ENCODE measurements at places on chromosomes 16 and 17.

GRCh38 chr17:31595666-31596381, 204.3 kb downstream of the RAB11FIP4 start:
- ATAC-seq: no peak

DNA sequence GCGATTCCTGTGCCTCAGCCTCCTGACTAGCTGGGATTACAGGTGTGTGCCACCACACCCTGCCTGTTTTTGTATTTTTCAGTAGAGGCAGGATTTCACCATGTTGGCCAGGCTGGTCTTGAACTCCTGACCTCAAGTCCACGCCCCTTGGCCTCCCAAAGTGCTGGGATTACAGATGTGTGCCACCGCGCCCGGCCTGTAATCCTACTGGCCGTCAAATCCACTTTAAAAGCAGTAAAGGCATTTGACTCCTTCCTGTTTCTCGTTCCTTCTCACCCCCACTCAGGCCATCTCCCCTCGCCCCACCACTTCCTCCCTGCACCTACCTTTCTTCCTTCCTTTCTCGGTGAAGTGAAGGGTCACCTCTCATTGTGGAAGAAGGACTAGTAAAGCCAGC, 69.4 kb upstream of the CREBBP start:
- no peak for ATAC-seq

GRCh38 chr17:1461198-1461944, 5.3 kb upstream of the CRK start:
- no peak for ATAC-seq

GRCh38 chr16:52308051-52308450, 238.9 kb downstream of the TOX3 start:
- ATAC-seq: no peak

DNA sequence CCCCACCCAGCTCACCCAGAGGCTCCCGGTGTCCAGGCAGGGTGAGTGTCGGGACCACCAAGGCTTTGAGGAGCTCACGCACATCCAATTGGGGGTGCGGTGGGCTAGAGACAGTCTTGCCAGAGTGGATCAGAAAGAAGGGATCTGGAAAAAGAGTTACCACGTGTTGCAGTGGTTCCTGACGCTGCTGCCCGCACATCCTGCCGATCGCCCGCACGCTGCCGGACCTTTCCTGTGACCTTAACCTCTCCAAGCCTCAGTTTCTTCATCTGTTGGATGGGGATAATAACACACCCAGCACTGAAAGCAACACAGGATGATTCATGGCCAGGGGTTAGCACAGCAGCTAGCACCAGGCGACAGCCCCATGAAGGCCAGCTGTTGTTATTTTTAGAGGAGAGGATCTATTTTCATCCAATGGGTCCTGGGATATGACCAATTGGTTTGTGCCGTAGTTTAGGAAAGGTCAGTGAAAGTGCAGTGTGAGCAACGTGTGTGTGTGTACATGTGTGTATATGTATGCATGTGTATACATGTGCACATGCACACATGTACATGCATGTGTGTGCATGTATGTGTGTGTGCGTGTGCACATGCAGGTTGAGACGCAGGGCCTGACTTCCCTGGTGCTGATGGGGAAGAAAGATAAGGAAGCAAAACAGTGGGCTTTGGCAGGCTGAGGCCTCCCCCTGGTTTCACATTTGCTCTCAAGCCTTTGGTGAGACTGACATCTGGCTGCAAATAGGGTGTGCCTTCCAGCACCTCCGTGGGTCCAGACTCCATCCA, 2.5 kb downstream of the ITGAX start:
- no peak for ATAC-seq

DNA sequence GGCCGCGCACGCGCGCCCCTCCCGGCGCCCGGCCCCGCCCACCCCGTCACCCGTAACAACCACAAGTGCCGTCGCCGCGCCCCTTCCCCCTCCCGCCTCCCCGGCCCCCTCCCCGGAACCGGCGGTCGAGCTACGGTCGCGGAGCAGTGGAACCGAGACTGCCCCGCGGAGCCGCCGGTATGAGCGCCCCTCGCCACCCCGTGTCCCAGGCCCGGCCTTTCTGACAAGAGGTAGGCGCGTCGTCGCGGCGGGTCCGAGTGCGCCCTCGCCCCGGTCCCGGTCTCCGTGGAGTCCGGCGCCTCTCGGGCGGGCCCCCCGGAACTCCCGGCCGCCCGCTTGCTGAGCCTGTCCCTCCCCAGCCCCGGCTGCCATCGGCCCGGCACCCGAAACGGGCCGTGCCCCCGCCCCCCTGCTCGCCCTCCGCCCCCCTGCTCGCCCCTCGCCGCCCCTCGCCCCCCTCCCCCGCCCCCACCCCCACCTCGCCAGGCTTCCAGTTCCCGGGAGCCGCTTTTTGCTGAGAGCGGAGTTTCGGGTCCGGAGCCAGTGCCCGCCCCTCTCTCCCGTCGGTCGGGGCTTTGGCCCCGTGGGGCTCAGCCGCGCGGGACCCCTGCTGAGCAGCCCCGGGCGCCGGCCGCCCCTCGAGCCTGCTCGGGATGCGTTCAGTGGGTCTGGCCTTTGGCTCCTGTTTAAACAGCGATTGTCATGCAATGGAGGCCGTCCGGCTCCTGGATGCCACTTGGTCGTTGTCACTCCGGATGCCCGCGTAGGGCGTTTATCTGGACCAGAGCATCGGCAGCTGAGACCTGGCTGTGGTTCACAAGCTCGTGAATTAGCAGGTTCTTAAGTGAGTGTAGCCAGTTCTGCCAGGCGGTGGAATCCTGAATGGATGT, at the start of gene SEC14L1:
Gene SEC14L1, plus strand, starts transcription at position 92 of the 890 bp plus-strand sequence. CDS start 2,628 bp downstream, outside the sequence.
- ATAC-seq: peak; percentile 78

DNA sequence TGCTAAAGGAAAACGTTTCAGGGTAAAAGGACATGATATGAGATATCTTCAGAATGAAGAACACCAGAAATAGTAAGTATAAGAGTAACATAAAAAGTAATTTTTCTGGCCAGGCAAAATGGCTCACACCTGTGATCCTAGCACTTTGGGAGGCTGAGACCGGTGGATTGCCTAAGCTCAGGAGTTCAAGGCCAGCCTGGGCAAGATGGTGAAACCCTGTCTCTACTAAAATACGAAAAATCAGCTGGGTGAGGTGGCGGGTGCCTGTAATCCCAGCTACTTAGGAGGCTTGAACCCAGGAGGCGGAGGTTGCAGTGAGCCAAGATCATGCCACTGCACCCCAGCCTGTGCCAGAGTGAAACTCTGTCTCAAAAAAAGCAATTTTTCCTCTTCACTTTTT, 56.6 kb upstream of the NFAT5 start:
- ATAC-seq: no peak

DNA sequence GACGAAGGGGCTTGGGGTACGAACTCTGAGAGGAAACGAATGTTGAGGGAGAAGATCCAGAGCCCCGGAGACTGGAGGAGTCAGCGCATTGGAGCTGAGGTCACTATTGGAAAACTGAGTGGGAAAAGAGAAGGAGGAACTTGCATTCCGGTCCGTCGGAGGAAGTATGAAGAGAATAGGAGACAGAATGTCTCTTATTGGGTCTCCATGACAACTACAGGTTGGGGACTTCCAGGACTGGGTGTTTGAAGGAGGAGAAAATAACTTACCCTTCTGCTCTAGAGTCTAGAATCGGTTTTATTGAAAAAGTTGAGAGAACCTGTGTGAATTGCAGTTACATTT, 537 bp downstream of the GOSR1 start:
- peak; percentile 37 for ATAC-seq

DNA sequence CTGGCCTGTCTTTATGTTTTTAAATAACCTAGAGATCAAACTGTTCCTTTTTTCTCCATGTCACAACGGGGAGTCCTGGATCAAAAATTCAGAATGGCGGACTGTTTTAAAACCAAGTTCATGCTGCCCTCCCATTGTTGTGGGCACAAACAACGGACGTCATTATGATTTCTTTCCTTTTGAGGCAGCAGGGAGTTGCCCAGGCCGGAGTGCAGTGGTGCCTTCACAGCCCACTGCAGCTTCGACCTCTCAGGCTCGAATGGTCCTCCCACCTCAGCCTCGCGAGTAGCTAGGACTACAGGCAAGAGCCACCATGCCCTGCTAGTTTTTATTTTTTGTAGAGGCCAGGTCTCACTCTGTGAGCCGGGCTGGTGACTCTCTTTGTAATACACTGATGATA, 26.5 kb downstream of the NDE1 start:
- no peak for ATAC-seq

DNA sequence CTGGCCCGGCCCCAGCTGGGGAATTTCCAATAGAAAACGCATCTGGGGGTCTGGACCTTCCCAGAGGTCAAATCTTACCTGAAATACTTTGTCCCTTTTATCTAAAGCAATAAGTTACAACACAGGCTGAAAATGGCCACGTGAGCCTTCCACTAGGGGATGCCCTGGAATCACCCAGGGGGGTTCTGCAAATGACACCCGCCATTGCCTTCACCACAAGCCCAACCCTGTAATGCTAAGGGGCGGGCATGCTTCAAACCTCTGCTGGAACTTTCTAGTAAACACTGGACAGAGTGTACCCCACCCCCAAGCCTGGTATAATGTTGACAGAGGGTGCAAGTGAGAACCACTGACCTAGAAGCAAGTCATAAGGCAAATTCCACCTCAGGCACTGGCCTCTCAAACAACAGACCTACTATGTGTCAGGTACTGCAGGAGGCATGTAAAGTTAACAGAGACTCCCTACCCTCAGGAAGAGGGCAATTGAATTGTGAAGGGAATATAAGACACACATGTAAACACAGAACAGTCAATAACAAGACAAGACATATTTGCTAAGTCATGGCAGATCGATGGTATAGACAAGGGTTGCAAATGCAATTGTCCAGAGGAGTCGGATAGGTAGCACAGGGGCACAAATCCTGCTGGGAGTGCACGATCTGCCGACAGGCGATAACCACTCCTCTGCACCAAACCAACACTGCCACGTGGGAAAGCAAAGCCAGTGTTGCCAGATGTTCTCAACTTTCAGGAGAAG, 59.0 kb downstream of the ARHGAP17 start:
- peak; percentile 51 for ATAC-seq

DNA sequence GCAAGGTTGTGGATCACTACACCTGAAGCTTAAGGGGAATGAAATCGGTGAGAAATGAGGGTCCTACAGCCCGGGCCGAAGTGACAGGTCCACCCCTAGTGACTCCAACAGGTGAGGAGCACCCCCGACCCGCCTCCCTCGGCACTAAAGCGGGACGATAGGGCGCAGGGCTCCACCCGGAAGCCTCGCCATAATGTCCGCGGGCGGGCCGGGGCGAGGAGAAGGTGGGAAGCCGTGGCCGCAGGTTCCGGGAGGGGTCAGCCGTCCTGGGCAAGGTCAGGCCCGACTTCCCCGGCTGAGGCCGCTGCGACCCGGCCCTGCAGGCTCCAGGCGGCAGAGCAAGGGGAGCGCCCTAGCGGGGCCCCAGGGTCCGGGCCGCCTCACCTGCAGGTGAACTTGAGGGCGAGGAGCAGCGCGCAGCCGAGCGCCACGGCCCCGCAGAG, 543 bp downstream of the TXNDC11 start:
- ATAC-seq: peak; percentile 62

- no peak for ATAC-seq
These were observed 477.9 kb downstream of the SOX9 start for GRCh38 chr17:72598695-72599094.

DNA sequence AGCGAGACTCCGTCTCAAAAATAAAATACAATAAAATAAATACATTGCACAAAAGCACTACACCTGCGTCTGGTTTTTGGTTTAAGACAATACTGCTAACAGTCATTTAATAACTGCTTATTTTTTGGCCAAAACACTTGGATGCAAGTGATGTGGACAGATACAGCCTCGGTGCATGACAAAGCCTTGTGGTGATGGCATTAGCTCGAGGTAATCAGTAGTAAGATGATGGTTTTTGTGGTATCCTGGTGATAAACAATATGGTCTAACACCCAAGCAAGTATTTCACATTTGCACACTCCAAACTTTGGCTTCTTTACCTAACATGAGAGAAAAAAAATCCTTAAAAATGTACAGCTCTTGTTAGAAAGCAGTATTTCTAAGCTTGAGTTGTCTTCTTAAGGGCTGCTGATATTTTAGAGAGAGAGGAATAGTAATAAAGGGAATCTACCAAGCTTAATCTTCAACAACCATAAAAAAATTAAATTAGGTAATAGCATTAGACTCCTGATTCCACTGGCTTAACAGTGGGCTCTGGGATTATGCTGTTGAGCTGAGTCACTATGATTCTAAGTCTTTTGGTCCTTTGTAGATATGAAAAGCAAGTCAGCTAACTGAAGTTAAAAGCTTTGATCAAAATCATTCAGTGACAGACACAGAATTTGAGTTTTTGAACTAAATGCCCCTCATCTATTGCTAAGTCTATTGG, 111.1 kb downstream of the VPS53 start:
- ATAC-seq: no peak

GRCh38 chr17:72244956-72245355, 124.1 kb downstream of the SOX9 start:
- no peak for ATAC-seq

DNA sequence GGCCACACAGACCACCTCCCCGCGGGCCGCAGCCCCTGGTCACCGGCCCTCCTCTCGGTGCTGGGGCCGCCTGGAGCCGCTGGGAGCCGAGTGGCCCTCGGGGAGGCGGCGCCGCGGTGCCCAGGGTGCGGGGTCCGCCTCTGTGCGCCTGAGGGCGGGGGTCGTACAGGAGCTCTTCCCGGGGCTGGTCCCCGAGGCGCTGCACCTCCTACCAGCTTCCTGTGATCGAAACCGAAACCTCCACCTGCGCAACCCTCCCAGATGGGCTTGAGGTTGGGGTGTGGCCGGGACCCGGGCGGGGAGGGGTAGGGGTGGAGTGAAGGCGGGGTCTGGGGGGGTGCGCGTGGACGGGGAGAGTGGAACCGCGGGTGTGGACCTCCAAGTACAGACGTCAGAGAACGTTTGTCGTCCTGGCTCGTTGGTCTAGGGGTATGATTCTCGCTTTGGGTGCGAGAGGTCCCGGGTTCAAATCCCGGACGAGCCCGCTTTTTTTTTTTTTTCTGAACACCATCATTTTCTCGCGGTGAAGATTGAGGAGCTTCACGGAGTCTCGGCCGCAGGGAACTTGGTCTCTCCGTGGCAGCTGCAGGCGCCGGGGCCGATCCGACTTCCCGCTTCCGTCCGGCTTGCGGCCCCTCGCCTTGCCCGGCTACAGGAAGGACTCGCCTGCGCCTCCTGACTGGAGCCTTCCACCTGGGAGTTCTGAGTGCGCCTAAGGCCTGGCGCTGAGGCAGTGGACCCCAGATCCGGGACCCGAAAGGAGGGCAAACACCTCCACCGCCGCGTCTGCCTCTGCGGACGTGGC, 23.9 kb downstream of the ZNF213 start:
- peak; percentile 92 for ATAC-seq

DNA sequence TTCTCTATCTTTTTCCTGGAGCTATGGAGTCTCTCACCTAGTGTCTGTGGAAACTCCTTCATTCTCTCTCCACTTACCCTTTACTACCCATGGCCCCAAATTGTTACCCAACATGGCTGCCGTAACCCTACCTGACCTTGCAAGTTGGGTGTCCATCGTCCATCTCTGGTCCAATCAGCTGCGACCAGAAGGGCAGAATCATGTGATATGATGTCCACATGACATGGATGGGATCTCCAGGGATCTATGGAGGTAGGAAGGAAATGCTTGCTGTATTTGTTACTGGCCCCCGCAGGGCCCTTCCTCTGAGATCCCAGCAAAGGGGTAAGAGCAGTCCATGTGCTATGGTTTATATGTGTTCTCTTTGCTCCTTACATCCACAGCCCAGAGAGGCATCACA, 8.0 kb upstream of the DRC7 start:
- ATAC-seq: no peak

Data from stimulated activated memory B cell treated with anti-CD40 and anti-IgM and Interleukin-4, amounts not matched to agents 10 μg/mL and 1 μg/mL and 100 μg/mL, for 72 hours (primary cell).